ENCODE measurements at places on chromosomes 5 and 9.

DNA sequence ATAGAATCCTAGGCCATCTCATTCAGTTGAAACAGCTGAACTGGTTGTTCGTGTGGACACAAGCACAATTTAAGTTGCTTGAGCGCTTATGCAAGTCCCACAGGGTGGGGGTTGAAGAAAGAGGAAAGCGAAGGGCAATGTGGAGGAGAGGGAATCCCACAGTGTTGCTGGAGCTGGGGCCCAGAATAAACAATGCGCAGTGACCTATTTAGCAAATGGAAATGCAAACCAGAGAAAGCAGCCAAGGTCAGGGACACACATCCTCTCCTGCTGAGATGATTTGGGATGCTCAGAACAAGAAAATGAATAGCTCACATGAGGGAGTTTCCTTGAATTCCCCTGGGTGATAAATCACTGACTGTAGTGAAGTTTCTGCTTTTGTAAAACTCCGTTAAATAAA is 838.3 kb downstream of the TLE4 start:
- peak; percentile 40 for DNase-seq

DNA sequence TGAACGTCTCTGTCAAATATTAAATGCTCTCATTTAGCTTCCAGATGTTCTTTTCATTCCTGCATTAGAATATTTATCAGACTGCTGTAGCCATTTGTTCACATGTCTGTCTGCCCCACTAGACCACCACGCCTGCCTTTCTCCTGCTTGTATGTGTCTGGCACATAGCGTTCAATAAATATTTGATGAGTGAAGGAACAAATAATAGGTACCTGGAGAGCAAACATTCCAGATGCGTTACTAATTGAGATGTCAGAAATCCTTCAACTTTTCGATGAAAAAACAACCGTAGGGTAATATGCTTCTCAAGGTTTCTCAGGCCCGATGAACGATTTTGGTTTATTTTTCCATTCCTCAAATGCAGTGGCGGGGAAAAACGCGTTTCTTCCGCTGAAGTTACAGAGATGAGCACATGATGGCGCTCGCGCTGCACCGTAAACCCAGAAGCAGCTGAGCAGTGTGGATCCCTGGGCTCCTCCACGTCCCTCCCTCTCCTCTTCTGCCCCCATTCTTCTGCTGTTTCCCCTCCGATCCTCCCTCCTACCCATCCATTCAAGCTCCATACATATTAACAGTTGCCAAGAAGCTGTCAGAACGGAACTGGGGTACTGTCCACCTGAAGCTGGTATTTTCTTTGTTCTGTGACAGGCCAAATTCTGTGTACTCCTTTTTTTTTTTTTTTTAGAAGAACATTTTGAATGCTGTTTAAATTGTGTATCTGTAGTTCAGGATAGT is 245.4 kb downstream of the MPDZ start:
- peak; percentile 62 for DNase-seq

DNA sequence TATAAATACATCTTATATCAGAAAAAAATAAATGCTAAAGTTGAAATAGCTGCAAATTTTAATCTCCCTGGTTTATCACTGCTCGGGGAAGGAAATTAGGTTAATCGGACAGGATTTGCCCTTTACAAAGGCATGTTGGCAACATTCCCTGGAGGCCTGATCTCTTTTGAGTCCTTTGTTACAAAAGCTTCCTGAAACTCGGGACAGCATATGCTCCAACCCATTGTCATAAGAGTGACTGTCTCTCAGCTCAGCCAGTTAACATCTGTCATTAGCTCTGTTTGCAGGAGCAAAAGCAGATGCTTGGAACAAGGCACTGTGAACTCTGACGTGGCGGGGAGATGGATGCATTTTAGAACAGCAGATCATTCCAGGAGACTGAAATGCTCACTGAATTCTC is 80.6 kb downstream of the MYO10 start:
- DNase-seq, result peak; percentile 38

GRCh38 chr5:31459594-31459993 is 72.3 kb downstream of the DROSHA start:
- peak; percentile 41 for DNase-seq

DNA sequence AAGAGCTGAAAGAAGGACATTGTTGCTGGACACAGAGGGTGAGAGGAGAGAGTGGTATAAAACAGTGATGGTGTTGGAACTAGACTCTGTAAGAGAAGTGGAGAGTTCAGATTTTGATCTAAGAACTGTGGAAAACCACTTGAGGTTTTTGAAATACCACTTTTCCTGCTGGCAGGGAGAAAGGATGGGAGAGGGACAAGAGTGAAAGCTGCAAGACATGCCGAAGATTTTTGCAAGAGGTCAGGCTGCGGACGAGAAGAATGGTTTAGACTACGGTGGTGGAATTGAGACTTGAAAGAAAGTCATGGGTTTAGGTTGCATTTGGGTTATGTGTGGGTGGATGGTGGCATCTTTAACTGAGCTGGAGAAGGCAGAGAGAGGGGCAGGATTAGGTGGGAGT is 202.2 kb upstream of the RPS23 start:
- peak; percentile 4 for DNase-seq

DNA sequence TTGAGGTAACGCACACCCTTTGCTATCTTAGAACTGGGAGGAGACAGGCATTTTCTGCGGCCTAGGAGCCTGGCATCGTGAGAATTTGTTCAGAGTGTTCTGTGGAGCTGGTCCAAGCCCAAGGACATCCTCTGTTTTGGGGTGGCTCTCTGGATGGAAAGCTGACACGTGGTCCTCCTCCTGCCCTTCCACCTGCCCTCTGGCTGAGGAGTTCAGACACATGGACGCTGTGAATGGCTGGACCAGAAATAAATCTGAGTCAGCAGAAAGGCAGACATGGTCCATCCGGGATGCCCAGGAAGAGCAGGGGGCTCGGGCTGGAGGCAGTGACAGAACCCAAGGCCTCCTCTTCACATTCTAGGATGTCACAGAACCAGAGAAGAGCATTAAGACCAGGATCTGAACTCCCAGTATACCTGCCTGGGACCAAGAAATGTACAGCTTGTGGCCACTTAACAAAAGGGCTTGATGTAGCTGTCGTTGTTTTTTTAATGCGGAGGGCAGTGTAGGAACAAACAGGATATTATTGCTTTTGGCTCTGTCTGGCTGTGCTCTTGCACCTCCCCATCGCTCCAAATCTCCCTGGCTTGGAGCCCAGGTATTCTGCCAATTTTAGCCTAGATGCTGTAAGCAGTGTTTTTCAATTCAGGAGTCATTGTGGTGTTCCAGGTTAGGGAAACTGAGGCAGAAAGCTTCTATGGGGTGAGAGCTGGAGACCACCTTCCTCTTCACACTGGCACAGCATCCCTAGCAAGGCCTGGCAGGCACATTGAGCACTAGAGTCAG is 2.4 kb downstream of the CKMT2 start:
- no peak for DNase-seq

DNA sequence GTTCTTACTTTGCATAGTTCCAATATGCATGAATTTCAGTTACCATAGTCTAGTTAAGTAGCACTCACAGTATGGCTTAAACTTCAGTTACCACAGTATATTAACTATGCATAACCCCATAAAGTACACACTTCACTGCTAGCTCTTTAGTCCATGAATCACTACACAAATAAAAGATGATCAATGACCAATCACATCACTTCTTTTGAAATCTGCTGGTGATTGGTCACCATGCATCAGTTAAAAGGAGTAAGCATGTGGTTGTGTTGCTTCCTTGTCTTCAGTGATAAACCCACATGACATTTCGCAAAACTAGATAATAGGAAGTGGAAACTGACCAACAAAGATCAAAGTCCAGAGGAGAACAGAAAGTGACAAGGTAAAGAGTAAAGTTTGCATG is 79.0 kb downstream of the TAF11L14 start:
- DNase-seq, result no peak

DNA sequence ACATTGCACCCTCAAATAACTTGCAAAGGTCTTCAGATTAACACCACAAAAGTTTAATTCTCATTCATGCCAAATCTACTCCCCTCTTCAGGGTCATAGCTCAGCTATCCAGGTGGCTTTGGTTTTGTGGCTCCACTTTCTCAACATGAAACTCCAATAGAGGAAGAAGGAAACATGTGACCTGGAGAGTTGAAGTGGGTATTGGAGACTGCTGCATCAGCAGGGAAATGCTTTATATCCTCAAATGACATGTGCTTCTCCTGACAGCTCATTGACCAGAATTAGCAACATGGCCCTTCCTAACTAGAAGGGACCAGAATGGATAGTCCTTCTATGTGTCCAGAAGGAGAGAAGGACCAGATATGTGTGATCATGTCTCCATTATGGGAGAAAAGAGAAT is 73.6 kb downstream of the TLR4 start:
- no peak for DNase-seq

GRCh38 chr9:131407717-131408195 is 13.9 kb downstream of the PRRC2B start:
- no peak for DNase-seq

GRCh38 chr5:111742177-111742994 is 14.6 kb downstream of the NREP start:
- peak; percentile 95 for DNase-seq

- no peak for DNase-seq
These were observed 155.9 kb downstream of the NR2F1-AS1 start for GRCh38 chr5:93425096-93425495.

GRCh38 chr5:115735108-115735998 is 81.1 kb downstream of the CDO1 start:
- no peak for DNase-seq

- DNase-seq, result peak; percentile 89
These were observed 60.9 kb downstream of the ANKRD55 start for GRCh38 chr5:56172241-56172640.

- peak; percentile 76 for DNase-seq
These were observed 1.3 kb upstream of the SH3PXD2B start for GRCh38 chr5:172455511-172456061.

DNA sequence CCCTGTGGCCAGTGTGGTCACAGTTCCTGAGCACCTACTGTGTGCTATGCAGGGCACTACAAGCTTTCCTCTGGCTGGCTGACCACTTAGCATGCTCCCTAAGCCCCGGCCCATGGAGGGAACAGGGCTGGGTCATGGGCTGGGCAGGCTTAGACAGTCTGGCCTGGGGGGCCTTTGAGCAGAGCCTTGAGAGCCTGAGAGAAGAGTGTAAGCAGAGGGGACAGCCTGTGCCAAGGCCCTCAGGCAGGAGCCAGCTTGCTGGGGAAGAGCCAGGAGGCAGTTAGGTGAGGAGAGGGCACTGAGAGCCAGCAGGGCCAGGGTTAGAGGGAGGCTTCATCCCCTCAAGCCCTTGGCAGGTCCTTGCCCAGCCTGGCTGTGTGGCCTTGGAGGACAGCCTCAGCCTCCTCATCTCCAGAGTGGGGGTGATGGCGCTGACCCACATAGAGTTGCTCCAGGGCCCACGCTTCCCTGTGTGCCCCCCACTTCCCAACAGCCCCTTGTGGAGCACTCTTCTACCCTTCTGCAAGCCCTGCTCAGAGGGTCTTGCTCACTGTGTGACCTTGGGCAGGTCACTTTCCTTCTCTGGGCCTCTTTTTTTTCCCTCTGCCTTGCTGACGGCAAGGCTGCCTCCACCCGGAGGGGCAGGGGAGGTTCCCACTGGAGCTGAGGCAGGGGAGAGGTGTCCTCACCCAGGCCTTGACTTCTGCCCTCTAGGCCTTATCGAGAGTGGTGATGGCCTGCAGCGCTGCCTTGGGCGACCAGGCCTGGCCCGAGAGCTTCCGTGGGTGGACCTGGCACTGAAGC is 107.1 kb downstream of the PHF2 start:
- DNase-seq, result no peak

GRCh38 chr5:110031402-110032140 is 341.8 kb downstream of the MAN2A1 start:
- no peak for DNase-seq

DNA sequence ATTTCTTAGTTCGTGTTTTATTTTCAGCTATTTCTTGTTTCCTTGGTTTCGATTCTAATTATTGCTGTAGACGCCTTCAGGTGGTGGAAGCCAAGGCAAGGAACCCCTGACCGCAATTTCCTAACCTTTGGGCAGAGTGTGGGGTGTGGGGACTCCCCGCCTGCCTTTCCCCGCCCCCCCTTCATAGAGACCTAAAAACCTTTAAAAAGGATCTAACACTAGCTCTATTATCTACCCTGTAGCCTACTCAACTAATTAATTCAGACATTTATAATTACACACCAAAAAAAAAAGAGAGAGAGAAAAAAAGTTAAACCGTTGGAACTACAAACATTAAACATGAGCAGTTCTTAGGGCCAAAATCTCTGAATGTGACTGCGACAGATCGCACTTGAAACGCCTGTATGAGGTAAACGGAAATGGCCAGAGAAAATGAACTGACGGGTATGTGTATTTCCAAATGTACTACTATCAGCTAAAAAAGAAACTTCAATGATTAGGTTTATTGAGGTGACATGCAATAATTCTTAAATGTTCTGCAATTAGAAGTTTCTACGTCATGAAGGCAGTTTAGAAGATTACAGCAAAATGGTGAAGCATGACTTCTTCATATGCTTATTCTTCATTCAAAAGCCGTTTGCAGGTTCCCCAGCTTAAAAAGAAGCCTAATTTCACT is 19.0 kb upstream of the FER start:
- no peak for DNase-seq

DNA sequence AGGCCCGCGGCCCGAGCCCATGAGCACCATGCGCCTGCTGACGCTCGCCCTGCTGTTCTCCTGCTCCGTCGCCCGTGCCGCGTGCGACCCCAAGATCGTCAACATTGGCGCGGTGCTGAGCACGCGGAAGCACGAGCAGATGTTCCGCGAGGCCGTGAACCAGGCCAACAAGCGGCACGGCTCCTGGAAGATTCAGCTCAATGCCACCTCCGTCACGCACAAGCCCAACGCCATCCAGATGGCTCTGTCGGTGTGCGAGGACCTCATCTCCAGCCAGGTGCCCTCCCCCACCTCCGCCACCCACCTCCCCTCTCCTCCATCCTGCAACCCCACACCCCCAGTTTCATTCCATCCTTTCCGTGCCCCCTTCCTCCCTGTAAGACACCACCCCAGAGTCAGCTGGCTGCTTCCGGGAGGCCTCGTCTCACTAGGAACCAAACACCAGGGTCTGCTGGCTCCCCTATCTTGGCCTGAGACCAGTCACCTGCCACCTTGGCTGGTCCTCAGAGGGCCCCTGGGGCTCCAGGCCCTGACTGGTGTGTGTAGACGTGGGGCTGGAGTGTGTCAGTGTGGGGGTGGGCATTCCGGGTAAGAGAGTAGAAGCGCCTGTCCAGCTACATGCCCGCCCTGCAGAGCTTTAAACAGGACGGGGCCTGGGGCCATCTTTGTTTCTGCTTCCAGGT is 655 bp downstream of the GRIN1 start:
- DNase-seq, result no peak

DNA sequence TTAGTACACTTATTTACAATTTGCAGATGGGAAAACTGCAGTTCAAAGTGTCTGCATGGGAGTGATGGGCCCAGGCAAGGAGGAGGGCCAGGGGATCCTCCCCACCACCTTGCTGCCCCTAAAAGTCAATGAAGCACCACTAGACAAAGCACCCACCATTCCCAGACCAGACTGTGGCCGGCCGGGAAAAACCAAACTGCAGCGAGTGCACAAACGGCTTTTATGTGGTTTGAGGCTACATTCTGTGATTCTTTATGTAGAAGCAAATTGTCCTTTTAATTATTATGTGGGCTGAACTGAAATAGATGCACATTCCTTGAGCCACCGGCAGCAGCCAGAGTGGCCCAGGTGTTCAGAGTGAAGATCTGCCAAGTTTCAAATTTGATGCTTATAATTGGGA is 585.3 kb upstream of the KLF4 start:
- no peak for DNase-seq

- DNase-seq, result peak; percentile 78
These were observed at the start of gene SPOCK1 for GRCh38 chr5:137498736-137499505. TSS of gene SPOCK1 (minus strand) at chr5:137499326.

- DNase-seq, result no peak
These were observed 16.0 kb downstream of the ANKRD33B start for GRCh38 chr5:10579536-10580521.

All from fibroblast of skin of abdomen (primary cell).